ENCODE measurements at places on chromosomes 5 and 9. TPM values are rescaled to one million over a fixed set of nuclear protein-coding genes. Genes with fewer than 3 reads are reported as not detected.

The MCCC2 gene
- 18.5 TPM for total RNA-seq

DNA sequence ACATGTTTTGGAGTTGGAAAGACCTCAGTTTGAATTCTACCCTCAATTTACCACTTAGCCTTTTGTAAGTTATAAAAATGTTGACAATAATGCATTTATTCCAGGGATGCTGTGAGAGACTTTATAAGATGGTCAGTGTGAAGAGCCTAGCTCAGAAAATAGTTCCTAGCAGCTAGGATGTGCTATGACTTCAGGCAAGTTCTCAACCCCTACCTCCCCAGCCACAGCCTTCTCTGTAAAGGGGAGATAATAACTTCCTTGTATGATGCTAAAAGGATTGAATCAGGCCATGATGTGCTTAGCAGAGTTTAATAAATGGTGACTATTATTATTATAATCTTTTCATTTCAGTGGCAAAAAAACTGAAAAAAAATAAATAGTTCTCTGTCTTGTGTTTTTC, 77.6 kb downstream of the ALDH1A1 start:
- H3K36me3 ChIP-seq: no peaks in the 10 kb centered on the region
- DNase-seq: no peak
- no peak overlapping the region for H3K4me3 ChIP-seq
- H3K27me3 ChIP-seq: no peaks in the 10 kb centered on the region
- no peaks in the 10 kb centered on the region for H3K4me1 ChIP-seq

GRCh38 chr5:31664566-31664965, 25.6 kb downstream of the PDZD2 start:
- no peak overlapping the region for H3K4me3 ChIP-seq
- H3K36me3 ChIP-seq: no peaks in the 10 kb centered on the region
- H3K27me3 ChIP-seq: no peaks in the 10 kb centered on the region
- no peak for DNase-seq
- no peak overlapping the region for H3K27ac ChIP-seq

The KCNV2 gene
- total RNA-seq: not detected

DNA sequence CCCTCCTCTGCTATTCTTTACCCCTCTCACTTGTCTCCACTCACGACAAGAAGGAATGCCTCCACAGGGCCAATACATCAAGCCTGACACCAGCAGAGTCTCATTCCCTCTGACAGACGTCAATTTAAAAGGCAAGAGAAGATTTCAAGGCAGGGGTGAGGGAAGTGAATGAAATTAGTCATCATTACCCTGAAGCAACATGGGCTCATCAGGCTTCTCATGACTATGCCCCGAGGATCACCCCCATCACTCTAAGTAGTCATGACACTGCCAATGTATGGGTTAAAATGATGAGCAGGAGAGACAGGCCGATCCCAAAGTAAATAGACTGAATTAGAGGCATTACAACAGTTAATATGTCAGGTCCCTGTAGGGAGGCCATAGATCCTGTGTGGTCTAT, 504.4 kb downstream of the TLE4 start:
- DNase-seq: no peak
- no peak overlapping the region for H3K4me3 ChIP-seq
- H3K36me3 ChIP-seq: no peaks in the 10 kb centered on the region
- no peaks in the 10 kb centered on the region for H3K4me1 ChIP-seq

- H3K4me1 ChIP-seq: peaks cover 38% of the 10 kb centered on the region
- no peak overlapping the region for H3K27ac ChIP-seq
- no peaks in the 10 kb centered on the region for H3K36me3 ChIP-seq
- no peak for DNase-seq
Observed at GRCh38 chr9:88531920-88532698, 2.9 kb upstream of the NXNL2 start.

DNA sequence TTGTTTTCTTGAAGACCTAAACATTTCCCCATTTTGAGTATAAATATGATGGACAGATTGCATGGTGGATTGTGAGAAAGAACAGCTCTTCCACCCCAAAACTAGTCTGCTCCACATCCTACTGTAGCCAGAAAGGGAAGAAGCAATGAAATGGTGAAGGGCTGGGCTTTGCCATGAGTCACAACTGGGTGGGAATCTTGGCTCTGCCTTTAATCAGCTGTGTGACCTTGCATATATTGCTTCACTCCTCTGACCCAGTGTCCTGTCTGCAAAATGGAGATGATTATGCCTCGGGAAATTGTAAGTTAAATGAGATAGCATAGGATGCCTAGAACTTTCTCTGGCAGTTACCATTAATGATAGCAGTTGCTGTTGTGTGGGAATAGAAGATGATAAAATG, 101.9 kb downstream of the PDE8B start:
- H3K4me1 ChIP-seq: no peaks in the 10 kb centered on the region
- no peak overlapping the region for H3K27ac ChIP-seq
- no peak for DNase-seq

- DNase-seq: no peak
- no peaks in the 10 kb centered on the region for H3K27me3 ChIP-seq
- no peak overlapping the region for H3K4me3 ChIP-seq
- no peaks in the 10 kb centered on the region for H3K36me3 ChIP-seq
- H3K4me1 ChIP-seq: no peaks in the 10 kb centered on the region
Observed at GRCh38 chr9:10045598-10045997, 567.2 kb downstream of the PTPRD start.

The ADRB2 gene
- 2.5 TPM for total RNA-seq

The NAIP gene
- total RNA-seq: 27.6 TPM

The MACROH2A1 gene
- 186 TPM for total RNA-seq
